ENCODE measurements at places on chromosomes 7 and 10. TPM values are rescaled to one million over a fixed set of nuclear protein-coding genes. Genes with fewer than 3 reads are reported as not detected.

Gene CUEDC2
- 66.4 TPM for total RNA-seq

- DNase-seq: no peak
- no peak overlapping the region for H3K27ac ChIP-seq
- H3K27me3 ChIP-seq: no peaks in the 10 kb centered on the region
Measured at GRCh38 chr7:13757841-13758240, 231.6 kb downstream of the ETV1 start.

Gene ENTPD1
- 19.4 TPM for total RNA-seq

Gene LRRC17
- total RNA-seq: 64.3 TPM

DNA sequence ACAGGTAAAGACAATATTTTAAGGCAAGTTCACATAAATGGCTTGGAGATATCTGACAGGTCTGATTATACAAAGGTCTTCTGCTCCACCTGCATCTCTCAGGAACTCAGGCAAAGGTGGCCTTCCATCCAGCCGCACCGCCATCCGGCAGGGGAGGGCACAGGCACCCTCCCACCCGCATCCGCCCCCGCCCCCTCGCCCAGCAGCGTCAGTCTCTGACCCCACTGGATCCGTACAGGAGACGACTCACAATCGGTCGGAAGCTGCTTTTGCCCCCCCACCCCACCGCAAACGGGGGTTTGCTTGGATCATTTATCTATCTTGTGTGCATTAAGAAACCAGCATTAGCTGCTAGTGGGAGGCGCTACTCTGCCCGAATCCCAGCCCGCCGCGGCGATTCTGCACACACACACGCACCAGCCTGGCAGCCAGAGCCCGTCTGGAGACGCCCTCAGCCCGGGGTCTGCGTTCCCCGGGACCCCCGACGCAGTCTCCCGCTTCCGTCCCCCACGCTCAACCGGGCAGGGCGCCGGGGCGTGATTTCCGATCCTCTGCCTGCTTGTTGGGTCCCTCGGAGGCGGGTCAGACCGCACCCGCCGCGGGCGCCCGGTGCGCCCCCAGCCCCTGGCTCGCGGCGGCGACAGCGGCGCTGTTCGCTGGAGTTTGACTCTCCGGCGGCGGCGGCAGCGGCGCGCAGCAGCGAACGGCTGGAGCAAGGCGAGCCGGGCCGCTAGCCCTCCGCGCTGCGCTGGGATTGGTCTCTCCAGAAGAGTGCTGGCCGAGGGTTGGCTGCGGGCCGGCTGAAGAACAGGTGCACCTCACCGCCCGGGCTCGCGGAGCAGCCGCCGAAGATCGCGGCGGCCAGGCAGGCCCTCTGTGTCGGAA lies 820 bp upstream of the NRG3 start:
- H3K4me3 ChIP-seq: no peak overlapping the region
- H3K27ac ChIP-seq: no peak overlapping the region
- no peaks in the 10 kb centered on the region for H3K27me3 ChIP-seq
- H3K36me3 ChIP-seq: no peaks in the 10 kb centered on the region

Gene ADK
- 11.2 TPM for total RNA-seq

- H3K4me1 ChIP-seq: no peaks in the 10 kb centered on the region
- no peak overlapping the region for H3K27ac ChIP-seq
- no peaks in the 10 kb centered on the region for H3K27me3 ChIP-seq
- DNase-seq: no peak
- no peaks in the 10 kb centered on the region for H3K36me3 ChIP-seq
- H3K4me3 ChIP-seq: no peak overlapping the region
Measured at GRCh38 chr10:122855745-122856144, 10.1 kb upstream of the CUZD1 start.

Gene ANKRD30A
- not detected for total RNA-seq

- H3K27me3 ChIP-seq: no peaks in the 10 kb centered on the region
- H3K4me3 ChIP-seq: no peak overlapping the region
- no peak overlapping the region for H3K27ac ChIP-seq
- no peak for DNase-seq
- H3K36me3 ChIP-seq: no peaks in the 10 kb centered on the region
Measured at GRCh38 chr7:50391386-50391785, 58.8 kb downstream of the FIGNL1 start.

DNA sequence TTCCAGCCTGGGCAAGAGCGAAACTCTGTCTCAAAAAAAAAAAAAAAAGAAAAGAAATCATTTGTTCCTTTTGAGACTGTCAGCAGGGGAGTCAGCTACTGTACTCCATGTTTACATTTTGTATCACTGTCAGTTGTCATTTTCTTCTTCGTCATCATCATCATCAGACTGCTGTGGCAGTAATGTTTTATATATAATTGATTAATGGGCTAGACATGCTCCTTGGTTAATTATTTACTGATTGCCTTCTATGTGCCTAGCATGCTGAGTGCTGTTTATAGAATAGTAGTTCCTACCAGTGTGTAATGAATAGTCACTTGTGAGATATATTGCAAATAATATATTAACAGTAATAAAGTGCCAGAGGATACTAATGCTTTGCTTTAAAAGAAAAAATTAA lies 50.5 kb downstream of the VCL start:
- no peak overlapping the region for H3K27ac ChIP-seq
- no peaks in the 10 kb centered on the region for H3K36me3 ChIP-seq
- no peaks in the 10 kb centered on the region for H3K27me3 ChIP-seq
- no peak for DNase-seq
- H3K4me3 ChIP-seq: no peak overlapping the region

- H3K4me3 ChIP-seq: no peak overlapping the region
- peak; percentile 16 for DNase-seq
- no peaks in the 10 kb centered on the region for H3K36me3 ChIP-seq
- no peak overlapping the region for H3K27ac ChIP-seq
- H3K27me3 ChIP-seq: no peaks in the 10 kb centered on the region
Measured at GRCh38 chr7:75688200-75689136, 50.3 kb downstream of the HIP1 start.

DNA sequence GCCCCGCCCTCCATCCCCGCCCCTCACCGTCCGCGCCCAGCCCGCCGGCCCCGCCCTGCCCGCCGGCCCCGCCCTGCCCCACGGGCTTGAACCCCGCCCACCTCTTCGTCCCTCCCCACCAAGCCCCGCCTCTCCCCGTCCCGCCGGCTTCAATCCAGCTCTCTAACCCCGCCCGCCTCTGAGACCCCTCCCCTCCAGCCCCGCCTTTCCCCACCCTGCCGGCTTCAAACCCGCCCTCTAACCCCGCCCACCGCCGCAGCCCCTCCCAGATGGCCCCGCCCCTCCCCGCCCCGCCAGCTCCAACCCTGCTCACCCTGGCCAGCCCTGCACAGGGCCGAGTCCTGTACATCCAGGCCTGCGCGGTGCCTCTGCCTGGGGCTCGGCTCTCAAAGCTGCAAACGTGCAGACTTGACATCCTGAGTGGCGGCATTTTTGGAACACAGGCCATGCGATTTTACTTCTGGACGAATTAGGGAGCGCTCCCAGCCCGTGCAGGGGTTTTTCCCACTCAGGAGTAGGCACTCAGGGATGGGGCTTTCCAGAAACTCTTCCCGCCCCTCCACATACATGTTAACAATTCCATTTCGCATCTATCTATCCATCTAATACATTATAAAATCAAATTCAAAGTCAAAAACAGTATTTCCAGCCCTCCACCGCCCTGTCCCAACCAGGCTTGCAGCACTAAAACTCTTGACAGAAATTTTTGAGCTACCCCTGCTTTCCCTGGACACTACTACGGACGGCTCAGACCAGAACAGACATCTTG lies 477 bp upstream of the NMT2 start:
- H3K27ac ChIP-seq: no peak overlapping the region
- H3K27me3 ChIP-seq: no peaks in the 10 kb centered on the region
- peak overlapping the region; percentile 5 for H3K4me3 ChIP-seq

Gene SNCG
- total RNA-seq: 15.4 TPM

- no peak overlapping the region for H3K27ac ChIP-seq
- no peak overlapping the region for H3K4me3 ChIP-seq
- DNase-seq: no peak
- H3K4me1 ChIP-seq: peaks cover 20% of the 10 kb centered on the region
- H3K27me3 ChIP-seq: no peaks in the 10 kb centered on the region
Measured at GRCh38 chr10:79289801-79290200, 57.5 kb upstream of the PPIF start.

DNA sequence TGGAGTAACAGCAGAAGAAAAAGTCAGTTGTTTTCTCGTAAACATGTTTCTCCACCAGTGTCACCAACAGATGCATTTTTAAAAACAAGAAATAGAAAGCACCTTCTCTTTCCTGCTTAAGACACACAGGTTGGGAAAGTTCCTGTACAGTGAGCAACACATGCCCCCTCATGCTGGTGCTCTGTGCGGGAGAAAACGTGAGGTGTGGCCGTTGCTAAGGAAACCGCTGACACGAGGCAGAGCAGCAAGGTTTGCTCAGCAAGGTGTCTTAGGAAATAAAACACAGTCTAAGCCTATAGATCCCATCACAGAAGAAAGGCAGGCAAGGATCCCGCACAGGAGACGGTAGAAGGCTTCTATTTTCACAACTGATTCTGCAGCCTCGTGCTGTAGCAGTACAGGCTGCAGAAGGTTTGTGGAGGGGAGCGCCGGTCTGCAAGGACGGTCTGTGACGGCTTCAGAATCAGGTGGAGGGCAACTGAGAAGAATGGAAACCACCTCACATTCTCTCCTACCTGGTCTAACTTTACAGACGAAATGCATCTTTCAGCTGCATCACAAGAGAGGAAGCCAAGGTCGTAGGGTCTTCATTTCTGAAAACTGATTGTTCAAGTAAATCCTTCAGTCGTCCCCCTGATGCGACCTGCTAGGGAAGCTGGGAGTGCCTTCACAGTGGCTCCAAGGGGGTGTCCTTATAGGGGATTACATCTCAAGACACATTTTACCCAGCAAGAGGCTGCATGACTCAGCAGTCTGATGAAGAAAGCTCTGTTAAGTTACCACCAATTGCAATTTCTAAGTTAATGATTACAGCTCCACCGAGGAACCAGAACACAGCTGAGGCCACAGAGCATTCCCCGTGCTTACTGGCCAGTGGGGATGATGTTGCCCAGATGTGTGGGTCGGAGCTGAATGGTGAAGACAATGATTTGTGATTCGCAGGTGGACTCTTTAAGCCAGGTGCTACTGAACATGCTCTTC lies 150.7 kb upstream of the KLF14 start:
- no peaks in the 10 kb centered on the region for H3K27me3 ChIP-seq
- no peak overlapping the region for H3K4me3 ChIP-seq
- H3K36me3 ChIP-seq: no peaks in the 10 kb centered on the region

Data from ovary (tissue), 10 donors.